Tongue (tissue), 3 donors: ENCODE measurements at places on chromosomes 3 and 15.

- DNase-seq: no peak
Measured at GRCh38 chr3:193544289-193544688, 10.4 kb downstream of the ATP13A4 start.

- peak; percentile 24 for DNase-seq
Measured at GRCh38 chr3:128173849-128174248, 20.6 kb downstream of the EEFSEC start.

- DNase-seq: no peak
Measured at GRCh38 chr3:130907966-130908365, 14.1 kb downstream of the ATP2C1 start.

- DNase-seq: no peak
Measured at GRCh38 chr3:25870452-25870851, 80.6 kb downstream of the OXSM start.

GRCh38 chr3:42504334-42505127, 2.1 kb downstream of the VIPR1 start:
- DNase-seq: no peak

DNA sequence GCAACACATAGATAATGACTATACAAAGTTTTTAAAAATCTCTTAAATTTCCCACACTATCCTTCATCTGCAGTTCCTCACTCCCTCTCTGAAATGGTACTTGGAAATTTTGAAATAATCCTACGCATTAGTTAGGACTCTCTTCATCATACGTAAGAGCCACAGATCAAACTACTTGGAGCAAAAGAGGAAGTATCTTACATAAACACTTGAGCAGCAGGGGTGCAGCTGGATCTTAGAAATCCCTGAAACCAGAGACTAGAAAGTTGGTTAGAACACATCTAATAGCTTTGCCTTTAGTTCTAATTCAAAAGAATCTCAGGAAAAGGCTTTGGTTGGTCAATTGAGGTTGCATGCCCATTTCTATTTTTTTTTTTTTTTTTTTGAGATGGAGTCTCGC, 38.8 kb upstream of the ZNF445 start:
- no peak for DNase-seq

GRCh38 chr15:93614386-93615104, 525.5 kb upstream of the RGMA start:
- DNase-seq: peak; percentile 9

- no peak for DNase-seq
Measured at GRCh38 chr3:120791010-120791409, 48.5 kb downstream of the GTF2E1 start.

DNA sequence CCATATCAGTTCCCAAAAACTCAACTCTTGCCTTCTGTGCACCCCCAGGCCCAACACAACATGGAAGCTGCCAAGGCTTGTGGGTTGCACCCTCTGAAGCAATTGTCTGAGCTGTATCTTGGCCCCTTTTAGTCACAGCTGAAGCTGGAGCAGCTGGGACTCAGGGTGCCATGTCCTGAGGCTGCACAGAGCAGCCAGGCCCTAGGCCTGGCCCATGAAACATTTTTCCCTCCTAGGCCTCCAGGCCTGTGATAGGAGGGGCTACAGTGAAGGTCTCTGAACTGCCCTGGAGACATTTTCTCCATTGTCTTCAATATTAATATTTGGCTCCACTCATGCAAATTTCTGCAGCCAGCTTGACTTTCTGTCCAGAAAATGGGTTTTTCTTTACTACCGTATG, 8.1 kb upstream of the MYLK start:
- no peak for DNase-seq

DNA sequence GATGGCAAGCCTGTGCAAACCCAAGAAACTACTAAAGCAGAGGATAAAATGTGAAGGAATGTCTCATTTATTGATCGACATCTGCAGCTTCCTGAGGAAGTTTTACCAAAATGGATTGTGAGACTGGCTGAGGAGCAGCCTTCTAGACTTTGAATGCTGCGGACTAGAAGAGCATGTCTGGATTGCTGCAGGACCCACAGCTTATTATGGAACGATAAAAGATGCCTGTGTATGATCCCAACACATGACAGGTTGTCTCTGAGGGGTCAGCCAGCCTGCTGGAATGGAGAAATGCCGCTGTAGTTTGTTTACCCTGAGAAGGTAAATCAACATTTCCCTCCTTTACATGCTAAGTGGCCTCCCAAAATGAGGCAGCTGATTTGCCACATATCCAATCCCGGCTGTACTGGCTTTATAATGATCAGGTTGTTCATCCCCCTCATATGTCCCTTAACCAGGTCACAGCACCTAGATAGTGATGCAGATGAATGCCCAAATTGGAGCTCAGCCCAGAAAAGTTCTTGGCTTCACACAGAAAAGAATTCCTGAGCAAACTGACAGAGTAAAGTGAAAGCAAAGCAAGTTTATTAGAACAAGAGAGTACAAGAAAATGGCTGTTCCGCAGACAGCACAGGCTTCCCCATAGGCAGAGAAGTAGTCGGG, 63.9 kb downstream of the IL12A start:
- no peak for DNase-seq

- no peak for DNase-seq
Measured at GRCh38 chr3:52132041-52132440, 22.2 kb downstream of the POC1A start.

GRCh38 chr3:126064627-126065258, 19.2 kb downstream of the SLC41A3 start:
- DNase-seq: peak; percentile 35

DNA sequence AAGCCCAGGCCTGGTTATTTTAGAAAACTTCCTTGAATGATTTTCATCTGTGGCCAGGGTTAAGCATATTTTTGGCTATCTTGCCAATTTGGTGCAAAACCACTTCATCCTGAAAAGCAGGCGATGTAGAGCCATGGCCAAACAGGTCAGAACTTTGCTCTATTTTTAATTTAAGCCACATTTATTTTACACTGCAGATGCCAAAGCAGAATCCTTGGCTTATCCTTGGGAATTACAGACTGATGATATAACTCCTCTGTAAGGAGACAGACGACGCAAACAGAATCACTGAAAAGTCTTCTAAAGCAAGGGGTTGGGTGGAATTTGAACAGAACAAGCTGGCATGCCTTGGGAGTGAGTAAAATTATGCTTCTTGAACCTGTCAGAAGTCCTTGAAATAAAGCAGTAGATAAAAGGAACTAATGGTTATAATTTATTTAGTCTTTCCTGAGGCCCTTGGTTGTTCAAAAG, 121.9 kb downstream of the CHST2 start:
- peak; percentile 76 for DNase-seq

- DNase-seq: no peak
Measured at GRCh38 chr15:78425643-78426042, 12.4 kb upstream of the IREB2 start.

GRCh38 chr3:67077656-67078055, 79.5 kb downstream of the KBTBD8 start:
- no peak for DNase-seq

DNA sequence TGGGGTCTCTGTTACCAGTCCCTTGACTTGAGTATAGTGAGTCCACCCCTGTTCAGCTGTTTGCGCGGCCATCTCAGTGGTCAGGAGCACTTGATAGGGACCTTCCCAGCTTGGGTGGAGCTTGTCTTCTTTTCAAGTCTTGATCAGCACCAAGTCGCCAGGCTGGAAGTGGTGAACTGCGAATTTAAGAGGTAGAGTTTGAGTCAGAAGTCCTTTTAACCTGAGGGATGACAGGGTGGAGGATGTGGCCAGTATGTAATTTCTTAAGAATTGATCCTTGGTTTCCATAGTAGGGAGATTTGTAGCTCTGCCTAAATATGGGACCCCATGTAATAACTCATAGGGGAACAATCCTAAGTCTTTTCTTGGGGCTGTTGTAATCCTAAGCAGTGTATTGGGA, 86.3 kb upstream of the XCR1 start:
- no peak for DNase-seq

GRCh38 chr3:151630938-151631441, 102.7 kb upstream of the AADACL2 start:
- DNase-seq: peak; percentile 64

DNA sequence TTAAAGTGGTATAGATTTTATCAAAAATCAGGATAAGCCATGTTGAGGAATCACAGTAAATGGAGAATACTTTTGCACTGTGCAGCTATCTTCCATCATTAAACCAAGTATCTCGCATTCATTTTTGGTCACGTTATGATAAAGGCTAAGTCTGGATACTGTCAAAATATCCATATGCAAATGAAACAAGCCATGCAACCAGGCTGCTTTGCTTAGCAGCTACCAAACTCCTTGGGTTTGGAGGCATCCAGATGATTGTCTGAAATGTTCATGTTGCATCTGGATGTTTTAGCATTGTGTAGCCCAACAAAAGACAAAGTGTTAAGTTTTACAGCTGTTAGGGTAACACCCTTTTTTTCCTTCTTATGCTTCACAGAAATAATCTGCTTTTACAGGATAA, 322.9 kb upstream of the MDFIC2 start:
- DNase-seq: no peak

DNA sequence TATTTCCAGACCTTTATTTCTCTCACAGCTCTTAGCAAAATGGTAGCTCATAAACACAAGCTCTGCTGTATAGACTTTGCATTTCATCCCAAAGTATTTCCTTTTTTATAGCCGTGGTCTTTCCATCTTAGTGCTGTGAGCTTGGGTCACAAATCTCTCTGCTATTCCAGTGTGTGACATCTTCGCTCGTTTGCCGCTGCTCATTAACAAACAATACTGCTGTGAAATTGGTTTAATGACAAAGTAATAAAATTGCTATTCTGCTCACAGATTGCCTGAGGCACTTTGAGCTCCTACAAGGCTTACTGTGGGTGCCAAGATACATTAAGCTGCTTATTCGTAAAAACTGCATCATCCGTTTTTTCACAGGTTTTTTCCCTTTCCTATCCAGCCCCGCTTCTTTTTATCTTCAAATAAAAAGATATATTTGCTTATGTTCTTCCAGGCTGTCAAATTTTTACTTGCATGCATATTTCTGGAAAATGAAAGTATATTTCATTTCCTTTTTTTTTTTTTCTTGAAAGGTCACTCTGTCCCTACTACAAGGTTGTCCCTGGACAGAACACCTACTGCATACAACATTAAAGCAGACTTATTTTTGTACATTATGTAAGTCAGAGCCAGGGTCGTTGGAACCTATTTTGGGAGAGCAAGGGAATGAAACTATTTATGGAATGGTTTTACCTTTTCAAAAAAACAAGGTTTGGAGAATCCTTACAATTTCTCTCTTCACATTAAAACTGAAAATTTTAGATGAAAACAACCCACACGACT, 174.5 kb downstream of the MEIS2 start:
- DNase-seq: no peak

DNA sequence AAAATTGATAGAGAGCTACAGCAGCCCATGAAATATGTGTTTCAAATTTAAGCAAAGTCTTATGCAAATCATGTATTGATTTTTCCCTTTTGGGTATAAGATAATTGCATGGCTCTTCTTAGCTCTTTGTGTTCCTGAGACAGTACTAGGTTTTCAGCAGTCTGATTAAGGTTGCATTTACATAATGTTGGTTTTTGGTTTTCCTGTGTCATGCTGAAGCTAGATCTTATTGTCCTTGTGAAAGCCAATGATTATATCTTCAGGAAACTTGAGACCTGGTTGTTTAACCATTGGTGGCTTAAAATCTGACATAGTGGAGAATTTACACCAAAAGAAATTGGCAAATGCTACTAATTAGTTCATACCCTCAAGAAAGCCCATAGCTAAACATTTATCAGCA, 392.6 kb downstream of the ZPLD1 start:
- no peak for DNase-seq

GRCh38 chr3:9253327-9253726, 3.9 kb upstream of the SRGAP3 start:
- no peak for DNase-seq

GRCh38 chr3:16311960-16312451, 47.0 kb downstream of the OXNAD1 start:
- DNase-seq: no peak

DNA sequence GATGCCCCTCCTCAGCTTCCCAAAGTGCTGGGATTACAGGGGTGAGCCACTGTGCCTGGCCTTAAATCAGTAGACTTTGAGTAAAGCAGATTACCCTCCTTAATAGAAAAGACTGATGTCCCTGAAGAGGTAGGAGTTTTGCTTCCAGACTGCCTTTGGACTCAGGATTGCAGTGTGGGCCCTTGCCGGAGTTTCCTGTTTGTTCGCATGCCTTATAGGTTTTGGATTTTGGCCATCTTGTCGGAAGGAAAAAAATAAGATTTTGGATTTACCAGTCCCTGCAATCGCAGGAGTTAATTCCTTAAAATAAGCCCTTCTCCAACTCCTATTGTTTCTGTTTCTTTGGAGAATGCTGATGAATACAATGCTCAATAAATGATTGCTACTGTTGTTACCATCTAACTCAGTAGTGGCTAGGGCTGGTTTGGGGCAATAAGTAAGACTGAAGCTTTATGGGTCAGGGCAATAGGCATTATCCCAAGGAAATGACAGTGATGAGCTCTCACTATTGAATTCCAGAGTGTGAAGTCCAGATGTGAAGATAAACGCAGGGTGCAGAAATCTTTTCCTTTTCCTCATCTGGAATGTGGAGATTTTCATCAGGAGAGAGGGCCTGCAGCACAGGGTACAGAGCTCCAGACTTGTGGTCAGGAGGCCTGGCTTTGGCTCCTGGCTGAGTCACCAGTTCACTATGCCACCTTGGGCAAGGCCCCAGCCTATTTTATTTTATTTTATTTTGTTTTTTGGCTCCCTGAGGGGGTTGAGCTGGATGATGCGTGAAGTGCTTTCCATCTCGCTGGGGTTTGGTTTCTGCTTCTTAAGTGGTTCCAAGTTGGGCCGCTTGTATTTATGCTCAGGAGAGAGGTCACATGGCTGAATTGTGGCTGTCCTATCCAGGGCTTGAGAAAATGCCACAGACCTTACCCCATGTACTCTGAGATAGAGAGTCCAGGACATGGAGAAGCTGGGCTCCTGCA, 25.3 kb downstream of the FOXL2 start:
- no peak for DNase-seq

DNA sequence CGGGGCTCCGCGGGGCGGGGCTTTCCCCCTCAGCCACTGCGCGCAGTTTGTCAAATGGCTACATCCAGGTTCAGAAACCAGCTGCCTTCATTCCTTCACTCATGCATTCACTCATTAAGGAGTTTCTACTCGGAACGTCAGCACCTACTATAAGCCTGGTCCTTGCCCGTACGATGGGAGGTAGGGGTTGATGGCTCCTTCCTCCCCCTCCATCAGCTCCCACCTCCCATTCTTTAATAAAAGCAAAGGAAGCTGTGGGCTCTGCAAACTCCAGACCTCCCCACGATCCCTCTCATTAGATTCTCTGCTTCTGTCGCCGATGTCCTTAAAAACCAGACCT, 267 bp upstream of the CFAP92 start:
- no peak for DNase-seq

- no peak for DNase-seq
Measured at GRCh38 chr3:194447161-194447560, 39.6 kb downstream of the ATP13A3 start.

DNA sequence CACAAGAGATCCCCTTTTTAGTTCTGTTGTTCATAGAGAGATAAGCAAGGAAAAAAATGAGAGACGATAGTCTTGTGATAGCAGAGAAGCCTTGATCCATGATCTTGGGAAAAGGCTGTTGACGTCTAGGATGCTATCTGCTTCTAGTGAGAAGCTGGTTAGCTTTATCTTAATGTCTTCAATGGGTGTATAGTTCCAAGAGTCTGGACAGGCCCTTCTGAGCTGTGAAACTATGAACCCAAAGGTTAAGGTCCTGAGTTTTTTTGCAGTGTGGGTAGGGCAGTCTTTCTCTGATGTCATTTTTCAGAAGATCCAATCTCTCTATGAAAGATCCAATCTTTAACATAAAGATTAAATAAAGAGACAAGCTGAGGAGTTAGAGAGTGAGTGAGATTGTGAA, 10.5 kb upstream of the NOX5 start:
- no peak for DNase-seq

- DNase-seq: no peak
Measured at GRCh38 chr15:74839526-74840395, 3.2 kb downstream of the ULK3 start.
